ENCODE measurements at places on chromosomes 2 and 18. TPM values are rescaled to one million over a fixed set of nuclear protein-coding genes. Genes with fewer than 3 reads are reported as not detected.

RNF125 gene
- total RNA-seq, result 0.50 TPM

DNA sequence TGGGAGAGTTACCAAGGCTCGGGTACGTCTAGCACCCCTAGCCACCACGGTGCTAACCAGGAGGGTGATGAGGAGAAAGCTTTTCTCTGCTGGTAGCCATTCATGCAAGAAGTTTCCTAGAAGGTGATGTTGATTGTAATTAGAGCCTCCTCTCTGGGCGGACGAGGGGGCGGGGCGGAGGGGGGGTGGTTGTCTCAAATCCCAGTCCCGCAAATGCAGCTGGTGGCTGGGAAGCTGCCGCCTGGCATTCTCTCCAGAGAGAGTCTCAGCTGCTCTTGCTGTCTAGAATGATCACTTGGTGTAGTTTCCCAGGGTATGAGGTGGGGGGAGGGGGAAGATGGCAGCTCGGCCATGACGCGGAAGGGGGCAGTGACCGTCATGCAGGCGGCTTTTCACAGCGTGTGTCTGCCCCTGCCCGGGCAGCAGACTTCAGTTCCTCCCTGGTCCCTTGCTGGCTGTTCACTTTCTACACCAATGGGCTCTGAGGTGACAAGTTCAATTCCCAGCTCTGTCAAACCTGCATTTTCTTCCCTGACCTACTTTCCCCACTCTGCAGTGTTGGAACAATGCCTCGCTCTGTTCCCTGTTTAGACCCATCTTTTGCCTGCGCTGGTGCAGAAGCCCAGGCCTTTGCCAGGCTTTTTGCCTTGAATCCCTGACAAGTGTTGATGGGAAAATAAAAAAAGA lies 61.5 kb upstream of the KLF7 start:
- DNase-seq, result no peak

- no peak for DNase-seq
Measured at GRCh38 chr18:49865401-49865800, 52.1 kb upstream of the ACAA2 start.

GRCh38 chr18:34834897-34835296 lies 124.8 kb downstream of the DTNA start:
- DNase-seq, result no peak

- DNase-seq, result no peak
Measured at GRCh38 chr18:11494107-11494506, 115.3 kb upstream of the SLC35G4 start.
